ENCODE measurements at places on chromosomes 5 and 9.
A peak's percentile ranks its signal among the peaks of the same experiment; 100 is the strongest.

DNA sequence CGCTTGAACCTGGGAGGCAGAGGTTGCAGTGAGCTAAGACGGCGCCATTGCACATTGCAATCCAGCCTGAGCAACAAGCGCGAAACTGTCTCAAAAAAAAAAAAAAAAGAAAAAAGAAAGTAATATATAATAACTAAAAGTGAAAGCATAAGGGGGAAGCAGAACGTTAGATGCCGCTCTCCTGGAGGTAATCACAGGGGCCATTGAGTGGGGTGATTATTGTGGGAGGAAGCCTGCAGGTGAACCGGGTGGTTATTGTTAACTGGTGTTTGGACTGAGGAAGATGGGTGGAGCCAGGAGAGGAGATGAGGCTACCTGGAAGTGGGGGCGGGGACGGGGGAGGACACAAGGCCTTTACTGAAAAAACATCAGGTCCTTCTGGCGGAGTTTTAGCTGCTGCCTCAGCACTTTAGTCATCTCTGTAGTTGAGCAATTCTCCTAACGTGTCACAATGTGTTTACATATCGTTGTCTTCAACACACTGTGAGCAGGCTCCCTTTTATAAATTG lies 5.3 kb upstream of the TJP2 start:
- DNase-seq = no peak

- no peak for DNase-seq
Observed at GRCh38 chr9:87425202-87425601, 72.5 kb upstream of the DAPK1 start.

- no peak for DNase-seq
Observed at GRCh38 chr5:135254183-135254582, 144.8 kb downstream of the MACROH2A1 start.

DNA sequence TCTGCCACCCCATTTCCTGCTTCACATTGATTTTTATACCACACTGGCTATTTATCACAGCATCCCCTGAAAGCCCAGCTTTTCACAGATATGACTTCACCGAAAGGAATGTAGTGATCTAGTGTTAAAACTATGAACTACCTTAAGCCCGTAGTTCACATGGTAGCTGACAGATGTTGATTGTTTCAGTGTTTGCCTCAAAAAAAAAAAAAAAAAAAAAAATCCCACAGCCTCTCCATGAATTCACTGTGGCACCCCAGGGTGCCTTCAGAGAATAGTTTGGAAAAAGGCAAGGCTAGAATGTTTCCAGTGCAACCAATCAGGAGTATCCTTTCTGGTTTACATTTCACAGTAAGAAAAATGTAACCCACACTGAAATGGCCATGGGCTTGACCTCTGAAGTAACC lies 37.1 kb downstream of the GLIS3 start:
- peak; percentile 73 for DNase-seq

- no peak for DNase-seq
Observed at GRCh38 chr9:108083160-108083750, 593.7 kb upstream of the KLF4 start.

DNA sequence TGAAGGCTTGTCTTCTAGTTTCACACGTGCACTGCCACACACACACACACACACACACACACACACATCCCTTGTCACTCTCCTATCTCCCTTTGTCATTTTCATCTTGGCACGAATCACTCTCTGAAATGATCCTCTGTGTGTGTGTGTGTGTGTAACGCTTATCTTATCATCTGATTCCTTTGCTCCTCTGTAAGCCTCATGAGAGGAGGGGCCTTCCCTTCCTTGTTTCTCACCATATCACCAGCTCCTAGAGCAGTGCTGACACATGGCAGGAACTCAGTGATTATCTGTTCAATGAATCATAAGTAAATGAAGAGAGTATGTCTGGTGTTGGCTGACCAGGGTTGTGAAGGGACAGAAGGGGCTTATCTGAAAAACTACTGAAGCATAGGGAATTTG lies 53.3 kb downstream of the PDE4D start:
- DNase-seq = no peak

GRCh38 chr5:134873494-134873893 lies 677 bp upstream of the TXNDC15 start:
- DNase-seq = no peak

GRCh38 chr9:27433631-27434325 lies 90.3 kb upstream of the IFNK start:
- no peak for DNase-seq

- DNase-seq = no peak
Observed at GRCh38 chr9:19294219-19294618, 63.7 kb downstream of the DENND4C start.

DNA sequence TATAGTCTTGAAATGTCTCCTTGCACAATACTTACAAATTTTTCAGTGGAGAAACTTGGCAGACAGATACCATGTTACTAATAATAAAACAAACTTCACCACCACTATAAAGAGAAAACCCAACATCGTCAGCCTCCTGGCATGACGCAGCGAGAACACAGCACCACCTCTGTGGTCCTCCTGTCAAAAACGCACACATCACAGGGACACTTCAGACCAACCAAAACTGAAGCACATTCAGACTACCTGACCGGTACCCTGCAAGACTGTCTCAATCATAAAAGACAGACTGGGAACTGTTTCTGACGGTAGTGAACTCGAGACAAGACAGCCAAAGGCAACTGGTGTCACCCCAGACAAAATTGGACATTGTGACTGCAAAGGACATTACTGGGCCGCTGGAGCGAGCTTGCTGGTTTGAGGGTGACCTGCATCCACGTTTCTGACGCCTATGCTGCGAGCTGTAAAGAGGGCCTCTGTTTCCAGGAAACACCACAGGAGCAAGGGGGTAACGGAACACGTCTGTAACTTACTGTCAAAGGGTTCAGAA lies 34.4 kb downstream of the NSUN2 start:
- DNase-seq = no peak

DNA sequence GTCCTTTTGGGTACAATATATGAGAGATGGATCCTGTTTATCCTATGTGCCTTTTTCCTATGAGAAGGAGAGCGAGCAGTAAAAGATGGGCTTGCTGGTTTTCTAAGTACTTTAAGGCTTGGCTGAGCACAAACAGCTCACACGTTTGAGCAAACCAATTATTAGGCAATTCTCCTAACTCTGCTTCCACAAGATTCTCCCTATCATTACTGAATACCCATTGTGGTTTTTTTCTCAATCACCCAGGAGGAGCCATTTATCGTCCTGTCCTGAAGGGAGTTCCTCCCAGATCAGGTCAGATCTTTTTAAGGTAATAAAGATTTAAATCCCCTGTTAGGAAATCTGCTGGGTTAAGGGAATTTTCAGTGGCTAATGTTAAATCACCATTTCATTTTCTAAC lies 19.4 kb upstream of the C1QTNF3 start:
- no peak for DNase-seq

DNA sequence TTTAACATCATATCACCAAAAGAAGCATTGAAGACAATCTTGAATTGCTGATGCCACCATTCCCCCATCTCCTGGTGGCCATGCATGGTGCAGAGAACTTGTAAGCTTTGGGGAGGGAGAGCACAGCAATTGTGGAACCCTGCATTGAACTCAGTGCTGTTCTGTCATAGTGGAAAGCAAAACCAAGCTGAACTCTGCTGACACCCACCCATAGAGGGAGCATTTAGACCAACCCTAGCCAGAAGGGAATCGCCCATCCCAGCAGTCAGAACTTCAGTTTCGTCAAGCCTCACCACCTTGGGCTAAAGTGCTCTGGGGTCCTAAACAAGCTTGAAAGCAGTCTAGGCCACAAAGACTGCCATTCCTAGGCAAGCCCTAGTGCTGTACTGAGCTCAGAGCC lies 37.4 kb upstream of the RUSC2 start:
- no peak for DNase-seq

GRCh38 chr9:37617161-37617560 lies 24.8 kb upstream of the TOMM5 start:
- DNase-seq = no peak

DNA sequence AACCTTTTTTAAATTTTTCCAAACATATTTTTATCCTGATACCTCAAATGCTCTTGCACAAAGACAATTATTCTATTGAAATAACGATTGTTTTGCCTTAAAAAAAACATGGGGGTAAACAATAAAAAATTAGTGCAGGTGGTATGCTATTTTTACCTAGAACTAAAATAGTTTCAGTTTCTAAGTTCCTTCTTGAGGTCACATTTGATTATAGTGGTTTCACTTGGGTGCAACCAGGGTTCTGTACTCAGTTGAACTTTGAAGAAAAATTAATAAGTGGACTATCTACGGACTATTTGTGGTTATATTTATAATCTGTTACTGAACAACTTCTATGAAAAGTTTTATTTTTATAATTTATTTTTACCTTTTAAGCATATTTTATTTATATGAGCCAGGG lies 387.1 kb upstream of the IZUMO3 start:
- DNase-seq = no peak

DNA sequence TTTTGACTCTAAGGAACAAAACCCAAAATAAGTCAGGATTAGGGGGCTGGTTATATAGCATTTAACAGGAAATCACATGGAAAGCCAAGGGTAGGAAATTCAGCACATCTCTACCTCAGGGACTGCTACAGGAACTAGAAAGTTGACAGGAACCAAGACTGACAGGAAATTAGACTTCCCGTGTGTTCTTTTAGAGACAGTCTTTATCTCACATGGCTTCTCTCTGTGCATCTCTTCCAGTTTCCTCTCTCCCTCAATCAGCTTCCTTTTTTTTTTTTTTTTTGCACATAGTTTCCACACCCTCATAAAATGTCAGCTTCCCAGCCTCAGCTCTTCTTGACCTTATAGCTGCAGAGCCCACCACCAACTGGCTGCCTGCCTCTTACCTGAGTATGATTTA lies 4.8 kb downstream of the RECK start:
- no peak for DNase-seq

- DNase-seq = no peak
Observed at GRCh38 chr9:81676395-81676794, 13.0 kb downstream of the TLE1 start.

DNA sequence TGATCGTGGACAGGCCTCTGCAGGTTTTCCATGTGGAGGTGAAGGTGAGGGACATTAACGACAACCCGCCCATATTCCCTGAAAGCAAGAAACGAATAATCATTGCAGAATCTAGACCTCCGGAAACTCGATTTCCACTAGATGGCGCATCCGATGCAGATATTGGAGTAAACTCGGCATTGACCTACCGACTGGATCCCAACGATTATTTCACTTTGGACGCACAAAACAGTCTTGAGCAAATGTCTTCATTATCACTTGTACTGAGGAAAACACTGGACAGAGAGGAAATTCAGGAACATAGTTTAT lies 621 bp downstream of the PCDHA13 start:
- DNase-seq = no peak

Data from AG08395 (cell line).